ENCODE measurements at places on chromosomes 12 and 14.

DNA sequence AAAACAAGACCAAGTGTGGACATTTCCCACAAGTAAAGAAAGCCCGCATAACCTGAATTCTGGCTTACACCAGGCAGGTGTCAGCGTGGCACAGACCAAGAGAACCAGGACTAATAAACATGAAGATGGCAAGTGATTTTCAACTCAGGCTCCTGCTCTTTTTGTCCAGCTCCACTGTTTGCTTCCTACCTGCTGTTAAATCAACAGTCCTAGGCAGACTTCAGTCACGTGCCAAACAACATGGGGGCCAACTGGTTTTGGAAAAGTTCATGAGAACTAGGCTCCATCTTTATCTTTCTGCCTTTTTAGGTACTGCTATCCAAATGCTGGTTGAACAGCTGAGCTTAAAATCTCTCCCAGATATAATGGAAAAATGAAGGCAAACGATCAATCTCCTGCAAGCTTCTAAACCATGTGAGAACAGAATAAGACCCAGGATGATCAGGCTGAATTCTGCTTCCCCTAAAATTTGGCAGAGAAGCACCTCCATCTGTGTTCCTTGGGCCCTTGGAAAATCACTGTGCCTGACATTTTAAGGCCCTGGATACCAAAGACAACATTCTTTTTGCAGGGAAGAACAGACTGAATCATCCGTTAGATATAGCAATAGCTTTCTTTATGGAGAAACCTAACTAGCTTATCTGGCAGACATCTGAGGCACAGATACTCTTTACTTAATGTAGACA is 215.6 kb upstream of the USP15 start:
- DNase-seq: no peak

DNA sequence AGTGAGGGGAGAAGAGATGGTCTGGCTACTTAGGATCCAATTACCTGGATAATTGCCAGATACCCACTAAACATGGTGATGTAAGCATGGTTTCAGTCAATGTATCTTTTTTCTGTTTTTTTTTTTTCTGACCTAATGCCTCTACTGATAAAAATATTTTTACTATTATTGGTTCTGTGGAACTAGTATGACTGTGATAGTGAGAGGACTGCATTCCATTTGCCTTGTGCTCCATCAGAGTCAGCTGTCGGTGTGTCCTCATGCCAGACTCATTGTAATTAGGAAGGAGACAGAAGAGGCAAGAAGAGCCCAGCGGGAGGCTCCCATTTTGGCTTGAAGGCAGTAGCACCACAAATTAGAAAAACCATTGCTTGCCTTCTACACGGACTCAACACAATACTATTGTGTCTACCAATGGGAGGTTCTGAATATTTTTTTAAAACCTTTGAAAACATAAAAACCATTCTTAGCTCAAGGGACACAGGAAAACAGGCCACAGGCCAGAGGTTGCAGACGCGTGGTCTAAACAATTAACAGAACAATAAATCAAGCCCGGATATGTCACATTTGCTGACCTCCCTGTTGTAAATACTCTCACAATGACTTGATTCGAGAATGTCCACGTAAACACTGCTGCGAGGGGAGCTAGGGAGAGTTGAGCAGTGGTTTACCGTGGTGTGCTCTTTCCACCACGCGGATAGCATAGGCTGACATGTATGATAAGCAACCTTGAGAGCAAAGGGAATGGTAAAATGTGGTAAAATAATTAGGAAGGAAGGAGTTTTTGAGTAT is 13.5 kb upstream of the DCP1B start:
- DNase-seq: no peak

- no peak for DNase-seq
These were observed 266.3 kb downstream of the ZFP36L1 start for GRCh38 chr14:68526512-68527091.

DNA sequence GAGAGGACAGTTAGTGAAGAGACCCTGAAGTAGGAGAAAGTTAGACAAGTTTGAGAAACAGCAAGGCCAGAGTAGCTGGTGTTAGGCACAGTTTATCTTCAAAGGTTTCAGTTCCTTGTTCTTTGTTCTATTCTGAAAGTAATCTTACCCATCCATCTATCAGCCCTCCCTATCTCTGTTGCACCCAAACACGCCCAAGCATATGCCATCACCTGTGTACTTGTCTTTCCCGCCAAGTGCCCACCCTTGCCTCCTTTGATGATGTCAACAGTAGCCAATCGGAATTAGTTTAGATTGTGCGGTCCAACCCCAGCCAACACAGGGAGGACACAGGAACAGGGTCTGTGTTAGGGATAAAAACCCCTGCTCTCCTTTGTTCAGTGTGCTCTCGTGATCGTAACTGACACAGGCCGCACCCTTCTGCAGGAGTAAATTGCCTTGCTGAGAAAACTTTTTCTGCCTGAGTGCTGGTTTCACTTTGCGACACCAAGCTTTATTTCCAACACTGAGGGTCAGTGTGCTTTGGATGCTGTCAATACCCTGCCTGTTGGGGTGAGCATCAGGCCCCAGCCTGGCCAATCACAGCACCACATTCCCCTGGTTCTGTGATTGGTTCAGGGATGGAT is 4.7 kb upstream of the TMEM229B start:
- DNase-seq: no peak

DNA sequence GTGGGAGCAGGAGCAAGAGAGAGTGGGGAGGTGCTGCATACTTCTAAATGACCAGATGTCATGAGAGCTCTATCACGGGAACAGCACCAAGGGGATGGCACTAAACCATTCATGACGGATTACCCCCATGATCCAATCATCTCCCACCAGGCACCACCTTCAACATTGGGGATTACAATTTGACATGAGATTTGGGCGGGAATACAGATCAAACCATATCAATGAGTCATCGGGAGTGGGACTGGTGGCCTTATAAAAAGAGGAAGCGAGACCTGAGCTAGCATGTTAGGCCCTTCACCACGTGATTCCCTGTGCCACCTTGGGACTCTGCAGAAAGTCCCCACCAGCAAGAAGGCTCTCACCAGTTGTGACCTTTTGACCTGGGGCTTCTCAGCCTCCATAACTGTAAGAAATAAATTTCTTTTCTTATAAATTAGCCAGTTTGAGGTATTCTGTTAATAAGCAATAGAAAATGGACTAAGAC is 28.7 kb downstream of the COX8C start:
- no peak for DNase-seq

DNA sequence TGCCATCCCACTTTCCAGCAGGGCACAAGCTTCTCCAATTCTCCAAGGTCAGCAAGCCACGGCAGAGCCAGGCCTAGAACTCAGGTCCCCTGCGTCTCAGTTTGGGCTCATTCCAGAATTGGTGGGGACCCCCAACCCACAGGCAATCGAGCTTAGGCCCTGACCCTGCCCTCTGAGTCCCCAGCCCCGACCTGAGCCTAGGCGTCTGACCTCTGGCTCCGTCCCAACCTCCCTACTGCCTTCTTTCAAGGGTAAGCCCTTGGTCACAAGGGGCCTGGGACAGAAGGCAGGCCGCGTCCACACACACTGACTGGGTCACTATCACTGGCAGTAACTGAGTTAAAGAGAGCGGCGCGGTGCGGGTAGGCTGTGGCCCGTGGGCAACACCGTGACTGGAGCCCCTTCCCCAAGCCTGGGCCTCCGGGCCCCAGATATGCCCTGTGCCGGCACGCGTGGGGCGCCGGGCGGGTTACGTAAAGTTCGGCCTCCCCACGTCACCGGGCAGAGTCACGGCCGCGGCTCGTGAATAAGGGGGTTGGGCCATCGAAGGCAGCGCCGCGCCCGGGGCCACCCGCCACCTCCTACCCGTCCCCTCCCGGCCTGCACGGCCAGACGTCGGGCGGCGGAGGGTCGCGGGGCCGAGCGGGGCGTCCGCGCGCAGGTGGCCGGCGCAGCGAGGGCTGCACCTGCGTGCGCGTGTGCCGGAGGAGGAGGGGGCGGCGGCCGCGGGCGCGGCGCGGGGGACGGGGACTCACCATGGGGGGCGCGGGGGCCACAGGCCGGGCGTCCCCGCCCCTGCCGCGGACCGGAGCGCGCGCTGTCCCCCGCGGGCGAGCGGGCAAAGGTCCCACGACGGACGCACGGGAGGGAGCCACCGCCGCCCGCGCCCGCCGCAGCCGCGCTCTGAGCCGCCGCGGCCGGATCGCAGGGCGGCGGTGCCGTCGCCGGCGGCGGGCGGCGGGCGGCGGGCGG is 516 bp downstream of the ANKRD9 start:
- no peak for DNase-seq

GRCh38 chr12:57725851-57726150 is 12.7 kb downstream of the AGAP2 start:
- no peak for DNase-seq

DNA sequence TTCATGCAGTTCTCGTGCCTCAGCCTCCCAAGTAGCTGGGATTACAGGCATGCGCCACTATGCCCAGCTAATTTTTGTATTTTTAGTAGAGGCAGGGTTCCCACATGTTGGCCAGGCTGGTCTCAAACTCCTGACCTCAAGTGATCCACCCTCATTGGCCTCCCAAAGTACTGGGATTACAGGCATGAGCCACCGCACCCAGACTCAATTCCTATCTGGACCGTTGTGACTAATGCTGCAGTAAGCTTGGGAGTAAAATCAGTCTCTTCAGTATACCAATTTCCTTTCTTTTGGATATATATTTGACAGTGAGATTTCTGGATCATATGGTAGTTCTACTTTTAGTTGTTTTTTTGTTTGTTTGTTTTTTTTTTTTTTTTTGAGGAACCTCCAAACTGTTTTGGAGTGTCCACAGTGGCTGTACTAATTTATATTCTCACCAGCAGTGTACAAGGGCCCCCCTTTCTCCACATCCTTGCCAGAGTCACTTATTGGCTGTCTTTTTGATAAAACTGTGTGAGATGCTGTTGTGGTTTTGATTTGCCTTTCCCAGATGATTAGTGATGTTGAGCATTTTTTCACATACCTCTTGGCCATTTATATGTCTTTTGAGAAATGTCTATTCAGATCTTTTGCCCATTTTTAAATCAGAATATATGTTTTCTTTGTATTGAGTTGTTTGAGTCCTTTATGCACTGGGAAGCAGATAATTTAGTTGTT is 37.3 kb upstream of the EVL start:
- DNase-seq: no peak

DNA sequence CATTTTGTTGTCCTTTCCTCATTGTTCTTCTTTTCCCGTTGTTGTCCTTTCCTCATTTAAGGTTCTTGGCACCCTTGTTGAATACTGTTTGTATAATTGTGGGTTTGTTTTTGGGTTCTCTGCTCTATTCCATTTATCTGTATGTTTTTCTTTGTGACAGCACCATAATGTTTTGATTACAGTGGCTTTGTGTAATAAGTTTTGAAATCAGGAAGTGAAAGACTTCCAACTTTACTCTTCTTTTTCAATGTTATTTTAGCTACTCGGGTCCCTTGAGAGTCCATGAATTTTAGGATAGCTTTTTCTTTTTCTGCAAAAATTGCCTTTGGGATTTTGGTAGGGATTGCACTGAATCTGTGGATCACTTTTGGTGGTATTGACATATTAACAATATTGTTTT is 28.1 kb downstream of the ETNK1 start:
- no peak for DNase-seq

- no peak for DNase-seq
These were observed 147.7 kb upstream of the SYT10 start for GRCh38 chr12:33587354-33587753.

DNA sequence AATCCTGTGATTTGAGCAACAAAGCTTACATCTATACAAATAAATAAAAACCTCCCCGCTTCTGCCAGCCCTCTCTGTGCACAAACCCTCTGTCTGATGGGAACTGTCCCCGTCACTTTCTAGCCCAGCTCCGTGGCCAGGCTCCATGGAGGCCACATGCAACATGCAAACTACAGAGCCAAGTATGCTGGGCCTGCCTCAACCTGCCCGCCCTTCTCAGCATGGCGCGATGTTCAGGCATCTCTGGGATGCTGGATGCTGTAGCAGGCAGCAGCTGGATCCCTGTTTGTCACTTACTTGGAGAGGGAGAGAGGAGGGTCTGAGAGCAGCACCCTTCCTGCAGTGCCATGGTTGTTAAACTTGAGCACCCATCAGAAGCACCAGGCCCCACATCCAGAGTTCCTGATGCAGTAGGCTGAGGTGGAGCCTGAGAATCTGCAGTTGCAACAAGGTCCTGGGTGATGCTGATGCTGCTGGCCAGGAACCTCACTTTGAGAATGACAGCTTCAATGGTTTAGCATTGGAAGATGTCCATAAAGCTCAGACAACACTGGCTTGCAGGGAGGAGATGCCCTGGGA is 32.4 kb downstream of the CLMN start:
- no peak for DNase-seq

GRCh38 chr12:110585231-110585799 is 2.2 kb upstream of the PPTC7 start:
- DNase-seq: no peak

DNA sequence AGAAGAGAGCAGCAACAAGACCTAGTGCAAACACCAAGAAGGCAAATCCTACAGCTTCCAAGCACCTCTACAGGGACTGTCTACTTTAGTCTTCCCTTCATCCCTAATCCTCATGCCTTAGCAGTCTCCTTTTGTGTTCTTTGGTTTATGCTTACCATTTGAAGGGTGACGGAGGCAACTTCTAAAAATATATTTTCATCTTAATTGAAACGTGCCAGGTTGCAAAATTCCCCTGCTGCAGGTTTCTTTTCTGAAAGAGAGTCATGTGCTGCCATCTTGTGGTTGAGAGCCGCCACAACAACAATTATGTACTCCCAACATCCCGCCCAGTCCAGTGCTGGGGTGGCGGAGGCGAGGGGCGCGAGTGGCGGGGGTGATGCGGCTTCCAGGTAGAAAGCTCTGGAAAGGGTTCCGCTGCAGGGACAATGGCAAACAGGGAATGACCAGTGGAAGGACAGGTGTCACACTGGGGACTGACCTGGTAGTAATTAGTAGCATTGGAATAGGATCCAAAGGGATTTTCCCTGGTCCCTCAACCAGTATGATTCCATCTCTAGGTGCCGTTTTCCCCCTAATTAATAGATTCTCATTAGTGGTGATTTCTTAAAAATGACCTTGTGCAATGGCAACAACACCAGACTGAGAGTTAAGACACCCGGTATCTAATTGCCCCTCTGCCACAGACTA is 80.3 kb upstream of the GNG2 start:
- peak; percentile 19 for DNase-seq

- no peak for DNase-seq
These were observed 87.6 kb upstream of the HIF1A start for GRCh38 chr14:61607570-61608244.

GRCh38 chr12:70719672-70720420 is 82.6 kb upstream of the PTPRB start:
- DNase-seq: no peak

DNA sequence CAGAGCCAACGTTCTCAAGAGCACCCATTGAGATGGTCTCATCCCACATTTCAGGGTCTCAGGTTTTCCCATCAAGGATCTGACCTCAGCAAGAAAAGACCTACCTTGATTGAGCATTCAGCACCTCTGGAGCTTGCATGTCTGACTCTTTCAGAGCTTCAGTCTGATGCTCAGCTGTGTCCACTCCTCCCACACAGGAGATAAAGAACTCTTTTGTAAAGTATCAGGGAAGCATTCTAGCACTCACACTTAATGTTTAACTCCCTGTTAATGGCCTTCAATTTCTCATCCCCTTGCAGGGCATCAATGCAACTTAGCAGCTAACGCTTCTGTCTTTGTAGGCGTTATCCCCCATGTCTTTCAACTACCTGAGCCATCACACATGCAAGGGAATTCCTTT is 124.1 kb downstream of the GALC start:
- no peak for DNase-seq

Data from activated CD4-positive, CD25-positive, alpha-beta regulatory T cell (primary cell).